ENCODE measurements at places on chromosomes 4 and X.

- DNase-seq = no peak
Measured at GRCh38 chr4:36445480-36445879, 164.1 kb downstream of the DTHD1 start.

GRCh38 chr4:113882668-113883067 lies 96.8 kb downstream of the ARSJ start:
- no peak for DNase-seq

- DNase-seq = no peak
Measured at GRCh38 chr4:5895287-5895686, 2.4 kb upstream of the CRMP1 start.

DNA sequence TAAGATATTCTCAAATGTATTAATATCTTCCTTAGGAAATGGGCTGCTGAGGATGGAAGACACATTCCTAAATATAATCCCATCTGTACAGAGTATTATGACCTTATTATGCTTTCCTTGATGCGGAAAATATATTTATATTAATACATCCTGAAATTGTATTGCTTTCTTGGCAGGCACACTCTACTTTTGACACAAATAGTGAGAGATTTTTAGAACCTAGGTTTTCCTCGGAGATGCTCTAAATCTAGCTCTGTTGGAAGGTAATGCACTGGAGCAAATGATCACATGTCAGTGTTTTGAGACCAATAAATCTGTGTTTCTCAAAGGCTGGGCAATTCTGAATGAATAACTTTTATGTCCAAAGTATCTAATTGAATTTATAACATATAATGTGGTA lies 94.3 kb upstream of the MAGEC2 start:
- no peak for DNase-seq

GRCh38 chrX:130933358-130933757 lies 30.3 kb upstream of the ENOX2 start:
- DNase-seq = no peak

- DNase-seq = no peak
Measured at GRCh38 chr4:5894266-5894665, 1.4 kb upstream of the CRMP1 start.

GRCh38 chr4:39469429-39470077 lies 10.7 kb downstream of the LIAS start:
- no peak for DNase-seq

- no peak for DNase-seq
Measured at GRCh38 chrX:154373340-154374306, 811 bp downstream of the FLNA start.

- no peak for DNase-seq
Measured at GRCh38 chr4:141845901-141846300, 209.5 kb downstream of the IL15 start.

GRCh38 chrX:53223955-53224859 lies 800 bp downstream of the KDM5C start:
- DNase-seq = no peak

- DNase-seq = no peak
Measured at GRCh38 chrX:8105531-8105930, 65.5 kb downstream of the VCX2 start.

GRCh38 chr4:120921456-120922380 lies 808 bp downstream of the PRDM5 start:
- DNase-seq = no peak

GRCh38 chrX:57821703-57822387 lies 88.4 kb downstream of the ZXDA start:
- DNase-seq = no peak

- no peak for DNase-seq
Measured at GRCh38 chr4:123073650-123074049, 151.3 kb upstream of the NUDT6 start.

DNA sequence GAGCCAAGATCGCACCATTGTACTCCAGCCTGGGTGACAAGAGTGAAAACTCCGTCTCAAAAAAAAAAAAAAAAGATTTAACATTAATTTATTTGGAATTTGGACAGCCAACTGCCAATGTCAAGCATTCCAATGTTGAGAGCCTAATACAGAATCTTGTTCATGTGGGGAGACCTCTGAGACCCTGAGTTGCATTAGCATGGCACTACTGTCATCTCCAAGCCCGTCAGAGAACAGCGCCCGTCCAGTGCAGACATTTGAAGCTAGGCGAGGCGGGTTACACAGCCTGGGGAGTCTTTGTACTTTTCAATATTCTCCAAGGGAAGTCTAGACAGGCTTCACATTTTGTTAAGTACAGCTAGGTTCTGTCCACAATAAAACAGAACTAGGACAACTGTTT lies 126.7 kb downstream of the CHRNA9 start:
- no peak for DNase-seq

DNA sequence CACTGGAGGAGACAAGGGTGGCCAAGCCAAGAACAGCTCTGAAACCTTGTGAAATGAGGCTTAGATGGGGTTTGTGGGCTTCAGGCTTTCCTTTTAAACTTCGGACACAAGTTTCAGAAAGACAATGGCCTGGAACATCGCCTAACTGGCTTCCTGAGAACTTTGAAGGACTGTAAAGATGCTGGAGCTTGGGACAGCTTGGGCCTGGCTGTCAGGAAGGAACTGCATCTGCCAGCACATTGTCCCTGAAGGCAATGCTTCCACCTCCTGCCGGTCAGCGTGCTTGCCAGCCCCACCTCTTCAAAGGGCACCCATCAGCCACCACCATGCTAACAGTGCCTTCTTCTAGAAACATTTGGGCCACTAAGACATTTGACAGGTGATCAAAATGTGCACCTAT lies 107.9 kb downstream of the DRD5 start:
- no peak for DNase-seq

DNA sequence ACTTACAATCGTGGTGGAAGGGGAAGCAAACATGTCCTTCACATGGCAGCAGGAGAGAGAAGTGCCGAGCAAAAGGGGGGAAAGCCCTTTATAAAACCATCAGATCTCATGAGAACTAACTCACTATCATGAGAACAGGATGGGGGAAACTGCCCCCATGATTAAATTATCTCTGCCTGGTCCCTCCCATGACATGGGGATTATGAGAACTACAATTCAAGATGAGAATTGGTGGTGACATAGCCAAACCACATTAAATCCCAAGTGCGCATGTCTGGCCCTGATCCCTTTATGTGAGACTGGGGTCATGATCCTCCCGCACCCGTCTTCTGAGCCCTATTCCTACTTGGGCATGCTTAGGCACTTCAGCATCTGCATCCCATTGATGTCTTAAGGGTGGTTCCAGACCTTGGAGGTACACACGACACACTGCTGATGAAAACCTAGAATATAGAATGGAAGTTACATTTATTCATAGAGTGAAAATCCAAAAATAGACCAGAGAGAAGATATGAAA lies 116.0 kb downstream of the PTTG2 start:
- DNase-seq = no peak

GRCh38 chr4:81465406-81466340 lies 6.0 kb downstream of the RASGEF1B start:
- DNase-seq = no peak

DNA sequence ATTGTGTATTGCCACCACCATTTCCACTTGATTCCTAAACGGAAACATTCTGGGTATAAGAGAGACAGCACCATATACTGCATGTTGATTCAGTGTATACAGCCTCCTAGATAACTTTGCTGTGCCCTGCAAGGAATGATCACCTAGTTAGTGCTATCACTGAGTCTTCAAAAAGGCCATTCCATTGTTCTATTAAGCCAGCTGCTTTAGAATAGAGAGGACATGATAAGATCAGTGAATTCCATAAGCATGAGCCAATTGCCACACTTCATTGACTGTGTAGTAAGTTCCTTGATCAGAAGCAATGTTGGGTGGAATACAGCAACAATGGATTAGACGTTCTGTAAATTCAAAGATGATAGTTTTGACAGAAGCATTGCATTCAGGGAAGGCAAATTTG lies 1047.3 kb downstream of the PCDH18 start:
- no peak for DNase-seq

DNA sequence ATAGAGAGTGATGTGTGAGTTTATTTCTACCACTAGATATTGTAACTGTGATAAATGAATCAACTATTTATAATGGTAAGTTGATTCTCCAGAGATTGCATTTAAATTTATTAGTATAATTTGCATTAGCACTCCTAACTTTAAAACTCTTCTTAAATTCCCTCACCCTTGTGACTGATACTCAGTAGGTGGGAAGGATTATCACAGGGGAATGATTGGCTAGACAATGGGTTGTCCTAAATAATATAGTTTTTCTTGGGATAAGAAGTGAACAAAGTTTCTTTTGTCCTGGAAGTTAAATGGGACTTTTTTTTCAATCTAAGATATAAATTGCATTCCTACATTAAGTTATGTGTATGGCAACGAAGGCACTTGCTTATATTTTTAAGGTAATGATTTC lies 169.2 kb upstream of the PITX2 start:
- DNase-seq = no peak

DNA sequence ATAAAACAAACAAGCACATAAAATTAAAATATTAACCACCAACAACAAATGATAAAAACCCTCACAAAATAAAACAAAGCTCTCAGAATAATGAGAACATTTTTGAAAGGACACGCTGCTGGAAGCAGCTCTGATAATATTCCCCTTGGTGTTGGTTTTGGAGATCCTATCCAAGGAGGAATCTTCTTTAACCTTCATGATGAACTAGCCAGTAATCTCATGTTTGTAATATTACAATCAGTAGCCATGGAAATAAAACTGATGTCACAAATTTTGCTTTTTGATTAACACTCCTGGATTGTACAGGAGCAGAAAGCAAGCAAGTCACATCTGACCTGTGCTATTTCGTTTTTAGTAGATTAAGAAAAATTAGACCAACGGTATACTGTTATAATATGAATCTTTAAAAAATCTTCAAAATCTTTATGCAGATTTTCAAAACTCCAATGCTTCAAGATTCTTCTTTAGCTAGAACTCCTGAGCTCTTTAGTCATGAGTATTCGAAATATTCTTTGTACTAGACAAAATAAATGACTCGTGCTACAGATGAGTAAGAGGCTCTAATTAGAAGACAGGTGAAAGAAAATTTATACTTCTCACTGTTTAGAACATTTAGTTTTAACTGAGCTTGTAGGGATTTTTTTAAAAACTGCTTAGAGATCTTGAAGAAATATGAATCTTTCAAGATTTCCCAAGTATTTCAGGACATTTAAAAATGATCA lies 154.1 kb downstream of the RASL11B start:
- DNase-seq = no peak

- no peak for DNase-seq
Measured at GRCh38 chr4:2416564-2417225, 1.8 kb downstream of the ZFYVE28 start.

DNA sequence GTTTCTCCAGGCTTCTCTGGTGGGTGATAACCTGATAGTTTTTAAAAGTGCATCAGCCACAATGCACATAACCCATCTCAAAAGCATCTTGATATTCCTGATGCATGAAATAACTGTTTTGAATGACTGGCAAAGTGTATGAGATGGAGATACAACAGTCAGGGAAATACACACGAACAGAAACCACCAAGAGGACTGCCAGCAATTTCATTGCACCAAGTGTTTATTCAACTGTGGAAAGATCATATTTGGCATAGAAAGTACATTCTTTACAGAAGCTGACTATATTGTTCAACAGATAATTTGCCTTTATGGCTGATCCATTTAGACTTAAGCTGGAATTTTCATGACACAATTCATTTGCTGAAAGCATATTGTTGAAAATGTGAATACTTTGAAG lies 139.5 kb downstream of the SLIT2 start:
- DNase-seq = no peak

- no peak for DNase-seq
Measured at GRCh38 chr4:5421416-5421815, 286.9 kb downstream of the EVC2 start.

- DNase-seq = no peak
Measured at GRCh38 chr4:139912445-139912844, 241.5 kb downstream of the MAML3 start.

GRCh38 chr4:102404431-102404969 lies 59.2 kb upstream of the SLC39A8 start:
- no peak for DNase-seq

DNA sequence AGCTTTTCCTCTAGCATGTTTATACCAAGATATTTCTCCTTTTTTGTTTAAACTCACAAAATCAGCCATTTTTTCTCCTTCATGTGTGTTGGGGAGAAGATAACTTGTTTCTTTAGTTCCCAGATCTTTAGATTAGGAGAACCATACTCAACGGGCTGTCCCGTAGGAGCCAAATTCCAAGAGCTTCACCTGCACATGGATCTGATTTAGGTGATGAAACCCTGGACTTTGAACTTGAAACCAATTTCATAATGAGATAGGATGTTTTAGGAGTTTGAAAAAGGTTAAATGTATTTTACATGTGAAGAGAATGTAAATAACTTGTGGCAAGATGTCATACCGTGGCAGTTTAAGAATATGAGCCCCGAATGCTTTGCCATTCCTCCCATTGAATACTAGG lies 280.0 kb upstream of the PCDH18 start:
- no peak for DNase-seq

DNA sequence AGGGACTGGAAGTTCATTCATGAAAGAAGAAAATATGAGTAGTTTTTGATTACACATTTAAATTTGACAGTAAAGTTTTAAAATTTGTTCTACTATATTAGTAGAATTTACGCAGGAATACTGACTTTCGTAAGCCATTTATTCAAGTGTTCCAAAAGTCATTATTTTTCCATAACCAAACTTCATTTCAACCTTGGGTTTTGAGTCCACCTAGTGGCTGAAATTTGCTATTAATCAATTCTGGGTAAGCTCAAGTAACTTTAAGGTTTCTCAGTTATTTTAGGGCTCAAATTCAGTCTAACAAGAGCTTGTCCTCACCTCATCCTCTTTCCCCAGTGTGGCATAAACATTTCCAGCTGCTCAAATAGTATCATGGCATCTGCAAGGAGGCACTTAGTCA lies 175.4 kb downstream of the SH3BGRL start:
- no peak for DNase-seq

GRCh38 chrX:155998116-155998515 lies 620 bp downstream of the IL9R start:
- DNase-seq = no peak

GRCh38 chr4:133596459-133596858 lies 447.4 kb downstream of the PCDH10 start:
- DNase-seq = no peak

DNA sequence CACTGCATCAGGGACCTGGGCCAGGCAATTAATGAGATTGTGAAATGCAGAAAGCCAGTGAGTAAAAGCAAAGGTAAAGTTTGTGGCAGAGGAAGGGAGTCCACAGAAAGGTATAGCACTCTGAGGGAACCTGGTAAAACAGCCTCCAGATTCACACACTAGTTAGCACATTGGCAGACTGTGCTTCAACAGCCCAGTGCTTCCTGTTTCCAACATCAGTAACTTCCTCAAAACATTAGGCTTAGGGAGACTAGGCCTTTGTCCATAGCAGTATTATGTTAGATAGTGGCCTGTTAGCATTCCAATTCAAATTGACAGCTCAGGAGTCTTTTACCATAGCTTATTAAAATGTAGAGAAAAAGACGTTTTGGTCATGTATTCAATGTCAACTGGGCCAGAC lies 582.6 kb upstream of the ACTRT1 start:
- no peak for DNase-seq

Measured in stimulated activated CD4-positive, alpha-beta T cell treated with anti-CD3 and anti-CD28 coated beads, TNF-alpha, amount 100 ng/mL, for 1 hour (primary cell).